ENCODE measurements at places on chromosomes 16 and 17.

- no peak for DNase-seq
Observed at GRCh38 chr17:31511580-31511979, 120.1 kb downstream of the RAB11FIP4 start.

GRCh38 chr17:73630531-73630930 is 13.7 kb downstream of the SDK2 start:
- no peak for DNase-seq

- no peak for DNase-seq
Observed at GRCh38 chr16:53506254-53506653, 3.2 kb upstream of the AKTIP start.

DNA sequence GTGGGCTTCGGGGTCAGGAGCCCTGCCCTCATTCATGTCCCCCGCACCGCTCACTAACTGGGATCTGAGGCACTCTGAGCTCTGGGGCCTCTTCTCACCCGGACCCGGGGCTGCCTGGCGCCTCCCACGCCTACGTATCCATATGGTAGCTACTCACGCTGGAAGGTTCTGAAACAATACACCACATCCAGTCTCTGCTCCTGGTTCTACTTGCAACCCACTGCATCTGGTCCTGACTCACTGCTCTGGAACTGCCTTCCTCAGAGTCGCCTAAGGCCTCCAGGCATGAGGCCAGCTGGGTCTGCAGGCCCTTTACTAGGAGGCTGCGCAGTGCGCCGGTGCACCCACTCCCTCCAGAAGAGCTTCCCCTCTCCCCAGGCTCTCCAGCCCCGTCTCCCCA is 18.1 kb downstream of the USP36 start:
- no peak for DNase-seq

DNA sequence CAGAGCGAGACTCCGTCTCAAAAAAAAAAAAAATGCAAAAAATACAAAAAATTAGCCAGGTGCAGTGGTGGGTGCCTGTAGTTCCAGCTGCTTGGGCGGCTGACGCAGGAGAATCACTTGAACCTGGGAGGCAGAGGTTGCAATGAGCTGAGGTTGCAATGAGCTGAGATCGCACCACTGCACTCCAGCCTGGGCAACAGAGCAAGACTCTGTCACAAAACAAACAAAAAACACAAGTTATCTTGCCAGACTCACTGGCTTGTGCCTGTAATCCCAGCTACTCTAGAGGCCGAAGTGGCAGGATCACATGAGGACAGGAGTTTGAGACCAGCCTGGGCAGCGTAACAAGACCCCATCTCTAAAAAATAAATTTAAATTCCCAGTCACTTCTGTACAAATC is 3.4 kb upstream of the ST3GAL2 start:
- no peak for DNase-seq

- no peak for DNase-seq
Observed at GRCh38 chr16:80971819-80972218, 34.9 kb downstream of the CMC2 start.
